ENCODE measurements at places on chromosomes 3 and 15. TPM values are rescaled to one million over a fixed set of nuclear protein-coding genes. Genes with fewer than 3 reads are reported as not detected.
A peak's percentile ranks its signal among the peaks of the same experiment; 100 is the strongest.

- DNase-seq, result no peak
Observed at GRCh38 chr3:195767792-195768191, 43.9 kb downstream of the MUC4 start.

- peak; percentile 70 for DNase-seq
Observed at GRCh38 chr15:96331945-96332636, 1.6 kb downstream of the NR2F2 start.

Gene ANKUB1
- not detected for total RNA-seq

Gene ANKRD63
- total RNA-seq, result 1.5 TPM

- no peak for DNase-seq
Observed at GRCh38 chr3:189625071-189625470, 6.1 kb upstream of the TP63 start.

Gene XCR1
- 13.9 TPM for total RNA-seq

DNA sequence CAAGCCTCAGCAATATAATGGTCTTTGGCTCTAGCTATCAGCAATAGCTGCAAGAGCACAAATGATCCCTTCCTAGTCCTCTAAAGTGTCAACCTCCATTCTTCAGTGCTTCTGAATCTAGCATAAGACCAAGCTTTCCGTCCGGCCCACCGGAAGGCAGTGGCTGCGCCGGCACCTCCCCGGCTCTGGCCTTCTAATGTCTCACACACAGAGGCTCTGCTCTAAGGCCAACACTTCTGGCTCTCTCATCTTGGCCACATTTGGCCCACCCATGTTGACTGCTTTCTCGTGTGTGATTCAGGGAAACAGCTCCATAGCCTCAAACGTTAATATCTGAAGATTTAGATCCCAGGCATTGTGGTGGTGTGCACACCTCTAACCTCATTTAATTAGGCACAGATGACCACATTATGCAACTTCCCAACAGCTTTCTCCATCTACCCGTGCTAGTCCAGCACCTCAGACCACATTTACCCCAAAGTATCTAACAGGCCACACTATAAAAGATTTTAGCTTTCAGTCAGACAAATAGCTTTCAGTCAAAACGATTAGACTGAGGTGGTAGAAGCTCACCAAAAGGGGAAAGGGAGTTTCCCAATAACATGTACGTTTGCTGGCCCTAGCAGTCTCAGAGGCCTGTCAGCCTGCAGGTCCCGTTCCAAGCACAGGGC lies 19.3 kb downstream of the SLC51A start:
- no peak for DNase-seq

Gene ACP3
- 3.5 TPM for total RNA-seq

Measured in type B pancreatic cell (in vitro differentiated cells).